ENCODE measurements at places on chromosomes 4 and X. TPM values are rescaled to one million over a fixed set of nuclear protein-coding genes. Genes with fewer than 3 reads are reported as not detected.

Gene RS1
- not detected for total RNA-seq

Gene STPG2
- 0.22 TPM for total RNA-seq

Gene ESX1
- total RNA-seq = not detected

Gene FAM47E
- 0.34 TPM for total RNA-seq

Gene ANKRD50
- 0.27 TPM for total RNA-seq

Gene TCEAL7
- not detected for total RNA-seq

Gene HTRA3
- total RNA-seq = not detected

Gene TMEM35A
- total RNA-seq = not detected

Gene LEF1
- 409 TPM for total RNA-seq

Gene GAR1
- 8.4 TPM for total RNA-seq

Gene GLRA2
- total RNA-seq = not detected

Gene TRAM1L1
- total RNA-seq = not detected

Gene SLC30A9
- 18.2 TPM for total RNA-seq

Gene TNIP3
- 0.66 TPM for total RNA-seq

Gene REPS2
- 0.60 TPM for total RNA-seq

Gene FHIP1A
- total RNA-seq = 3.2 TPM

Gene SLC6A14
- not detected for total RNA-seq

Gene IL9R
- 1.1 TPM for total RNA-seq

Gene MAGEB18
- total RNA-seq = not detected

Measured in CD4-positive, alpha-beta T cell (primary cell).